Erythroblast (primary cell): ENCODE measurements at places on chromosomes 6 and 20.

DNA sequence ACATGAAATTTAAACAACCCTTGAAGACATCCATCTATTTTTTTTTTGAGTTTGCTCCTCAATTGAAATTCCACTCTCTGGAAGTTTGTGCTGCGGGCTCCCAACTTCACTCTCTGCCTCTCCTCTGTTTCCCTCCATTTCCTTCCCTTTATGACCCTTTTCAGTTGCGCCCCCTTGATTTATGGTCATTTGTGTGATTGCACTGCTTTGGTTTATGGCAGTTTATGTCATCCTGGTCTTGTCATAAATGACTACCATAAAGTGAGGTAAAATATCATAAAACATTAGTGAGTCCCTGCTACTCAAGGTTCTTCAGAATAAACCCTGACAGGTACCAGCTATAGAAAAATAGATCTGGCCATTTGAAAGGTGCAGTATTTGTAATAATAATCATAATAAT is 348.3 kb upstream of the ZFP64 start:
- DNase-seq, result no peak

GRCh38 chr6:97288188-97288587 is 5.2 kb upstream of the MMS22L start:
- no peak for DNase-seq

DNA sequence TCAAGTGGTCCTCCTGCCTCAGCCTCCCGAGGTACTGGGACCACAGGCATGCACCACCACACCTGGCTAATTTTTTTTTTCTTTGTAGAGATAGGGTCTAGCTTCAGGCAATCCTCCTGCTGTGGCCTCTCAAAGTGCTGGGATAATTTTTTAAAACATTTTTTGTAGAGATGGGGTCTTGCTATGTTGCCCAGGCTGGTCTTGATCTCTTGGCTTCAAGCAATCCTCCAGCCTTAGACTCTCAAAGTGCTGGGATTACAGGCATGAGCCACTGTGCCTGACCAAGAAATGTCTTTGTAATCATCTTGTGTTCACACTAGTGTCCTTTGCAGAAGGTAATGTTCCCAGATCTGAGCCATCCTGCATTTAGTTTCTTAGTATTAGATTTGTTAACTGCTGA is 61.6 kb downstream of the RIPOR2 start:
- no peak for DNase-seq

DNA sequence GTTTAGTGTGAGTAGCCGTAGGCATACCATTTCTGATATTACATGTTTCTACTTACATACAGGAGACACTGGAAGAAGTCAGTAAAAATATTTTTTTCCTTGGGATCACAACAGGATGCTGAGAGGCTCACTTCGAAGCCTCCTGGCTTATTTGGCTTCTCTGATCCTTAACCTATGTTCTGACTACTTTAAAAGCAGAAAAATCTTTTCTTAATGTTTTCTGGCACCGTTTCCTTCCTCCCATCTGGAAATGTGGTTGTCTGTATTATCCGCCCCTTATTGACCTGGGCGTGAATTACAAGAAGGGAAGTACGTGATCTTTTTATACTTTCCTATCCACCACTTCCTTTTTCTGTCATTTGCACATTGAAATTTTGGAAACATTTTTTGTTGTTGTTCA is 379.6 kb downstream of the COL12A1 start:
- DNase-seq, result no peak

DNA sequence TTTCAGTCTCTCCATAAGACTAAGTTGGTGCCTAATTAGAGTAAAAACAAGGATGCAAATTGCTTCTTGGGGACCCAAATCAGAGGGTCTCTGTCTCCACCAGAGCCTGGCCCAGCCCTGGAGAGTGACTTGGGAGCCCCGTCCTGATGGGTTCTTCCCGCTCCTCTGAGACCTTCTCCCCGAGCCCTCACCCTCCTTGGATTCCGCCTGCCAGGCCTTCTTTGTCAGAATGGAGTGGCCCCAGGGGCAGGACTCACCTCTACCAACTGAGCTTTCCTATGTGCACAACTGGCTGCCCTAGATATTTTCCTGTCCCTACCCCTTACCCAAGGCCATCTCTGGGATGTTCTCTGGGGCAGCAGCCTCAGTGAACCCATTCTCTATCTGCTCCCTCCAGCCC is 9.7 kb downstream of the SYNDIG1 start:
- DNase-seq, result no peak
